ENCODE measurements at places on chromosomes 7 and 10.

GRCh38 chr7:2971914-2972834 is 71.5 kb downstream of the CARD11 start:
- DNase-seq, result no peak

DNA sequence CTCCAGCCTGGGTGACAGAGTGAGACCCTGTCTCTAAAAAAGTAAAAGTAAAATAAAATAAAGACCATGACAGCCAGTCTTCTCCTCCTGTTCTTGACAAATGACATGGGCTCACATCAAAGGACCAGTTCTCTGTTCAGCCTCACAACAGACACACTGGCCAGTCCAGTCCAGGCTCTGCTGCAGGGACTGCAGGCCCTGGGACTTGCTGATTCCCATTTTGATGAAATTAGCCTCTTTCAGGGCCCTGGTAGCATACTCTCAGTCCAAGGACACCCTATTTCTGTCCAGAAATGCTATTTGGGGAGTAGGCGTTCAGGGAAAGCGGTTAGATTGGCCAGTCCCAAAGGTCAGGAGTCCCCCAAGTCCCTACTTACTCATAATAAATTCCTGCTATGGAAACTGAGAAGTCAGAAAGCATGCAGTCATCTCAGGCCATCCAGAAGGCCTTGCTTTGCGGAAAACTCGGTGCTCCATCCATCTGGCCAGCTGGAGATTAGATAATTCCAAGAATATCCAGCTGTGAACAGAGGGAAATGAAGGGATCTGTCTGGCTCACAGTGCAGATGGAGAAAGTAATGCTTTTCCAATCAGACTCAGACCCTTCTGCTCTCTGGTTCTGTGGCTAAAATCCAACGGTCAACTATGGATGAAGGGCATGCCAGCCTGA is 74.4 kb downstream of the RAB11FIP2 start:
- DNase-seq, result no peak

DNA sequence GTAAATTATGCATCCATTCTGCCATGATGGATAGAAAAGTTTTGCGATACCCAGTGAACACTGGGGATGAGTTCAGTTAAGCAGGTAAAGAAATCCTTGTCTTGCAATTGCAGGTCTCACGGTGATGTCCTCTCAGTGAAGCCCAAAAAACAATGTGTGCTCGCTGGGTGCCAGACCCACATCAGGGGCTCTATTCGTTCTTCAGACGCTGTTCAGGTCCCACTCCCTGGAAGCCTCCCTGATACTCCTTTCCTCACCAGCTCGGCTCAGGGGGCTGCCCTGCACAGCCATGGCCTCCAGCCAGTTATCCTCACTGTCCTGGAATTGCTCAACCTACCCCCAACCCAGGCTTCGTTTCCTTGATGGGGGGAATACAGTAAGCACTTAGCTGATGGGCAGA is 323.5 kb downstream of the ADARB2 start:
- DNase-seq, result no peak

DNA sequence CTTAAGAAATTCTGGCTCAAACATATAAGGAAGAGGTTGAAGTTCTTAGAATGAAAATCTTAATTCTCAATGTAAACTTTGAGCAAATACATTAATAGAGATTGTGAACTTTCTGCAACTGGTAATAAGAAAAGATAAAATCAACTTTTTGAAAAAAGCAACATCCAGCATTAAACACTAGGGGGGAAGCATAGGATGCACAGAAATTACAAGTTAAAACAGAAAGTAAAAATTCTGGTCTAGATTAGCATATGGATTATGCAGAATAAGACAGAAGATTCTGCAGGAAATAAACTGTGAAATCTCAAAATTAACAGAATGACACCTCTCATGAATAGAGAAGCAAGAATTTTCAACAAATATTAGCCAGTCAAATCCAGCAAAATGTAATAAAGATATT is 38.0 kb upstream of the CAV2 start:
- DNase-seq, result no peak

DNA sequence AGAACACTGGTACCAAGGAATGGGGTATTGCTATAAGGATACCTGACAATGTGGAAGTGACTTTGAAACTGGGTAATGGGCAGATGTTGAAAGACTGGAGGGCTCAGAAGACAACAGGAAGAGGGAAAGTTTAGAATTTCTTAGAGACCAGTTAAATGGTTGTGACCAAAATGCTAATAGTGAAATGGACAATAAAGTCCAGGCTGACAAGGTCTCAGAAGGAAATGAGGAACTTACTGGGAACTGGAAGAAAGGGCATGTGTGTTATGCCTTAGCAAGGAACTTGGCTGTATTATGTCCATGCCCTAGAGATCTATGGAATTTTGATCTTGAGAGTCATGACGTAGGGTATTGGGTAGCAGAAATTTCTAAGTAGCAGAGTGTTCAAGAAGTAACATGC is 38.0 kb downstream of the FAM149B1 start:
- no peak for DNase-seq

DNA sequence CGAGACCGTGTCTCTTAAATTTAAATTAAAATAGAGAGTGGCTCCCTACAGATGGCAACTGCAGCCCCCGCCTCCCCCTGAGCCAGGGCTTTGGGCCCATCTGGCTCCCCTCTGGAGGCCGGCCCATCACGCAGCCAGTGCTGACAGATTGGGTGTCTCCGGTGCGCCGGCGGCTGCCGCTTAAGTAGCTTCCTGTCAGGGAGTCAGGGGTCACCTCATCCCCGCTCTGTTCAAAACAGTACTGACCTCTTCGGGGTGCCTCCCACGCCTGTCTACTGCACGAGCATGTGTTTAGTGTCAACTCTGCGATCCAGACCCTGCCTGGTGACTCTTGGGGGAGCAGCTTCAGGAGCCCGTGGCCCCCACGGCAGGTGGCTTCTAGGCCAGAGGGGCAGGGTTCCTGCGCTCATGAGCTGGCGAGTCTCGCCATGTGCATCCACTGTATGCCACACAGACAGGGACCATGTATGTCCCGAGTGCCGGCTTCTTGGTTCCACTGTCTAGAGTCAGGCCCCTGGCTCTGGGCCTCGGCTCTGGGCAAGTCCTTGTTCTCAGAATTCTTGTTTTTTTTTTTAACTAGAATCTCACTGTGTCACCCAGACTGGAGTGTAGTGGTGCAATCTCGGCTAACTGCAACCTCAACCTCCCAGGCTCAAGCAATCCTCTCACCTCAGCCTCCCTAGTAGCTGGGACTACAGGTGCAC is 36.1 kb downstream of the KCTD7 start:
- no peak for DNase-seq

- DNase-seq, result no peak
Measured at GRCh38 chr10:114068054-114068707, 24.5 kb downstream of the ADRB1 start.

GRCh38 chr10:123154711-123155505 is 706 bp downstream of the BUB3 start:
- DNase-seq, result peak; percentile 40

GRCh38 chr10:107616463-107617410 is 452.2 kb upstream of the SORCS1 start:
- no peak for DNase-seq

GRCh38 chr10:178723-179122 is 43.5 kb downstream of the ZMYND11 start:
- DNase-seq, result no peak

GRCh38 chr10:78433766-78434535 is 400.3 kb downstream of the RPS24 start:
- DNase-seq, result no peak

- no peak for DNase-seq
Measured at GRCh38 chr7:136956671-136957070, 88.2 kb downstream of the CHRM2 start.

- DNase-seq, result no peak
Measured at GRCh38 chr7:136183981-136184380, 206.8 kb upstream of the MTPN start.

GRCh38 chr10:125006921-125007426 is 65.1 kb downstream of the ZRANB1 start:
- DNase-seq, result no peak

DNA sequence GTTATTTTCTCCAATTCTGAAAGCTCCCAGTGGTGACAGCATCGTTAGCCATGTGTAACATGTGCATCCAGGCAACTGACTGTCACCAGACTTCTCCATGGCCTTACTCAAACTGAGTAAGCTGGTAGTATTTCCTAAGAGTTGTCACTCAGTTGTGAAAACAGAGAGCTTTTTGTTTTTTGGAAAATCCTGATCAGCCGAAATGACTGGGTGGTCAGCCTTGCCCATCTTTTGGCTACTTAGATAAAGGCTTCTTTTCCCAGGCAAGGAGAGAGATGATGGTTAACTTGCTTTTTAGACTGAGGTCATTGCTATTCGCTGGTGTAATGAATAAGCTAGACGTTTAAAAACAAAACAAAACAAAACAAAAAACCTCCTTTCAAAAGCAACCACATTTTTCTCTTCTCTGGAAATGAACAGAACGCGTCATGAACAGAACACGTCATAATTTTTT is 159.5 kb upstream of the KLF14 start:
- no peak for DNase-seq

GRCh38 chr7:130020434-130020833 is 30.7 kb downstream of the ZC3HC1 start:
- no peak for DNase-seq

- no peak for DNase-seq
Measured at GRCh38 chr7:2488681-2489080, 12.5 kb upstream of the GRIFIN start.

GRCh38 chr7:140004672-140005071 is 58.1 kb downstream of the PARP12 start:
- no peak for DNase-seq

DNA sequence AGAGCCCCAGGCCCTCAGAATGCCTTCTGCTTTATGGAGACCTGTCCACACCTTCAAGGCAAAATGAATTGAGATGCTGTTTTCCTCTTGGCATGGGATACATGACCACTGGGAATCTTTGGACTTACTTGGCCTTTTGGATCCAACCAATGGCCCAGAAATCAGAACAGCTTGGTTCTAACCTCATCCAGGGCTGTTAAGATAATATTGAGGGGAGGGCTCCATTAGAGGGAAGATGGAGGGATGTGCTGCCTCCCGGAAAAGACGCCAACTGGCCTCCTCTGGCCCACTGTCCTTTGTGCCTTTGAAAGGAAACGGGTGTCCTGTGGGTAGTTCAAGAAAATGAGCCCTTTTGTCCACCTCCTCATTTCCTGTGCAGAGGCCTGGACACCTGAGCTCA is 530.9 kb downstream of the KCNMA1 start:
- DNase-seq, result no peak

DNA sequence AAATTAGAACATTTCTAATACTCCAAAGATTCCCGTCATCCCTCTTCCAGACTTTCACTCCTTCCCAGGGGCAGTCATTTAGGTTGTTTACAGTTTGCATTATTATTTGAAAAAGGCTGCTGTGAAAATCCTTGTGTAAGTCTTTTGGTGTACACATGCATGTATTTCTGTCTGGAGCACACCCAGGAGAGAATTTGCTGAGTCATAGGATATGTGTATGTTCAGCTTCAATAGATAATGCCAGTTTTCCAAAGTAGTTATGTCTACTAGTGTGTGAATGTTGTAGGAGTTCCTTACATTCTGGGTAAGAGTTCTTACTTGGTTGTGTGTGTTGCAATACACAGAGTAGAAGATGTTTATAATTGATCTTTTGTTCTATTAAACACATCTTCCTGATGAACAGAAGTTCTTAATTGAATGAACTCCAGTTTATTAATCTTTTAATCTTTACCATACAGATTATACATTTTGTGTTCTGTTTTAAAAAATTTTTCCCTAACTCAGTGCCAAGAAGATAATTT is 25.3 kb downstream of the CROT start:
- no peak for DNase-seq

DNA sequence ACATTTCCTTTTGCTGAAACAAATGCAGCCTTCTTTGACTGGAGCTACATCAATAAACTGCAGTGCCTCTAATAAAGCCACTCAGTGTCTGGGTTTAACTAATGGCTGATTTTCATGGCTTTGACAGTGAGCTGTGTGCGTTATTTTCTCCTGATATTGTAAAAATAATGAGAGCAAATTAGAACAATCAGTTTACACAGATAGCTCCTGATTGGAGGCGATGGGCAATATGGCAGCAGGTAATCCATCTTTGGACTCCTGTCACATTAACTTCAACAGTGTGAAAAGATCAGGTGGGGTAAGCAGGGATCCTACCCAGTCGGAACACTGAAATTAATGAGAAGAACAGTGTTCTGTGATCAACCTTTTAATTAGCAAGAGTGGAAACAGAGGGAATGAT is 100.7 kb downstream of the POLL start:
- no peak for DNase-seq

GRCh38 chr10:66999762-67000545 is 74.1 kb downstream of the LRRTM3 start:
- no peak for DNase-seq

DNA sequence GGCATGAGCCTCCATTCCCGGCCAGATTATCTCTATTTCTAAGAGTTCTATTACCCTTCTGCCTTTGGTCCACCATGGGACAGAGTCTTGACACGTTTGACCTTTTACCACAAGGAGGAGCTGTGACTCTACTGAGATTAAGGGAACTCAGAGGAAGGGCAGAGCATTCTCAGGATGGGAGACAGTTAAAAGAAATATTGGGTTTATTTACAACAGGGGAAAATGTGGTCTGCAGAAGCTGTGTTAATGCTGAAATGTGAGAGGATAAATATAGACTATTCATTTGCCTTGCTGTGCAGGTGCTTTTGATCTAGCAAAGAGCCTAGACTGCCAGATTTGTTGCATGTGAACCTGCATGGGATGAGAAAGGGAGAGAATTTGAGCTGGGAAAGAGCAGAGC is 45.8 kb upstream of the PRSS58 start:
- no peak for DNase-seq

- DNase-seq, result no peak
Measured at GRCh38 chr10:104299031-104299904, 30.3 kb downstream of the GSTO2 start.

DNA sequence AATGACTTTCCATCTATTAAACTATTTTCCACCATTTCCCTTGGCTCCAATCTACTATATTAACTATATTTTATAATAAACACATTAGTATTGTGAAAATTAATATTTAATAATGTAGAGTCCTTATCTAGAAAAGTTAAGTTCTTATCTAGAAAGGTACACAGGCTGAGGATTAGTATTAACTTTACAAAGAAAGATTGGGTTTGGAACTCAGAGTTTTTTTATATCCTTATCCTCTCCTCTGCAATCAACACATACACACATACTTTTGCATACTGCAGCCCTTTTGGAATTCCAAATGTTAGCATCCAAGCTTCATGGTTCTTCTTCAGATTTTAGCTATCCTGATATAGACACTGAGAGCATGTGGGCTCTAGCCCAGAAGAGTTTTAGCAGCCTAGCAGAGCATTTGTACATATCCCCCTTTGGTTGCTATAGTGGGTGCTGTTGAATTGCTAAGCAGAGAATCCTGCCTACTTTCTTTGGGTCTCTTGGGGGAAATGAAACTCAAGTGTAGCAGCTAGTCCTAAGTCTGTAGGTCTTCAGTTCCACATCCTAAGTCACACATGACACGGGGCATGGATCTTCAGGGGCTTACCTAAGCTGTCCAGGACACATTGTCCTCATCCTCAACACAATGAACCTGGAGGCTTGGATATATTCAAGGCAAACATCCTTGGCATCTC is 874.6 kb downstream of the LRMDA start:
- DNase-seq, result no peak

DNA sequence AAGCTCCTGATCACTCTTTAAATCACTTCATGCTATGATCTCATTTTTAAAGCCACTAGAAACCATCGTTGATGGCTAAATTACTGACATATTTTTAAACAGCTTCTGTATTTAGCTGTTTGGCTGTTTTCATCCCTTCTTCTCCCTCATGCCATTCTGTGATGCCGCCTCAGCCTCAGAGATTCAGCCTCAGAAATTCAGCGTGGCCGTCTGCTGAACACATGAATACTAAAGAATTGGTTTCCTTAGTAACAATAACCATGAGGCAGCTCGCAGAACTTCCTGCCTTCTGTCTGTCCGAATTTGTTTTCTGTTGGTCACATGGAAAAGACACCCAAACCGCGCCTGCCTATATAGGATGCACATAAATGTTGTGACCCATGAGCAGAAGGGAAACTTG is 31.0 kb upstream of the FZD1 start:
- no peak for DNase-seq
